ENCODE measurements at places on chromosomes 4 and X. TPM values are rescaled to one million over a fixed set of nuclear protein-coding genes. Genes with fewer than 3 reads are reported as not detected.

HTR2C gene
- not detected for total RNA-seq

CFAP47 gene
- 0.13 TPM for total RNA-seq

AGTR2 gene
- total RNA-seq: not detected

MAGEB17 gene
- total RNA-seq: not detected

PHOX2B gene
- not detected for total RNA-seq

ARMCX5 gene
- 13.1 TPM for total RNA-seq

PPARGC1A gene
- 4.2 TPM for total RNA-seq

DDX53 gene
- not detected for total RNA-seq

CT47B1 gene
- not detected for total RNA-seq

CWH43 gene
- total RNA-seq: not detected
